ENCODE measurements at places on chromosomes 11 and 22. TPM values are rescaled to one million over a fixed set of nuclear protein-coding genes. Genes with fewer than 3 reads are reported as not detected.

DNA sequence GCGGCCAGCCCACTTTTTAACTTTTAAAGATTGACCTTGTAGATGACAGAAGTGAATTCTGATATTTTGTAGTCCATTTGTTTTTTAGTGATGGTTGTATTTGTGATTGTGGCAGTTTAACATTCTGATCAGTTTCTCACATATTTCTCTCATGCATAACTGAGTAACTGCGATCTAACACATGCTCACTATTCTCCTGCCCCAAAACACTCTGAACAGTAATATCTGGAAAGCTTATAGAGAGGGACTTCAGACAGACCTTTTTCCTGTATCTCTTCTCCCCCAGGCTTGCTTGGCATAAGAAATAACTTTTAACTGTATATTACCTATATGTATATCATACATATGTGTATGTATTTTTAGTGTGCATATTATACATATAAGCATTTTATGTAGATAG lies 37.3 kb upstream of the MYO18B start:
- DNase-seq, result no peak

RTN4R gene
- total RNA-seq, result 9.8 TPM

TUB gene
- 3.6 TPM for total RNA-seq

SULT4A1 gene
- total RNA-seq, result not detected

DNA sequence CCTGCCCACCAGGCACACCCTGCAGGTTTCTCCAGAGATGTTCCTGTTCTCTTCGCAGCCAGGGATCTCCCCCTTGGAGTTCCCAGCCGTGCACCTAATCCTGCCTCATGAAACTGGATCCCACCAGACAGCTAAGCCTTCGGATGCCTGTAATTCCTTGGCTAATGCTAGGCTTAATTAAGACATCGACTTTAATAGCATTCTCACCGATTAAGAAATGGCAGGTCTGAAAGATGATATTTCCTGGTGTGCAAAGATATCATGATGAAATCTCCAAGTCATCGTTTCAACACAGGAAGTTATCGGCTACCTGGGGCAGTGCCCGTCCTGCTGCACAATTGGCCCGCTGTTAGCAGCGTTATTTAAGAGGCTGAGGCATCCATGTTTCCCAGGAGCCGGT lies 41.5 kb upstream of the CCND1 start:
- no peak for DNase-seq

HYOU1 gene
- 142 TPM for total RNA-seq

DNA sequence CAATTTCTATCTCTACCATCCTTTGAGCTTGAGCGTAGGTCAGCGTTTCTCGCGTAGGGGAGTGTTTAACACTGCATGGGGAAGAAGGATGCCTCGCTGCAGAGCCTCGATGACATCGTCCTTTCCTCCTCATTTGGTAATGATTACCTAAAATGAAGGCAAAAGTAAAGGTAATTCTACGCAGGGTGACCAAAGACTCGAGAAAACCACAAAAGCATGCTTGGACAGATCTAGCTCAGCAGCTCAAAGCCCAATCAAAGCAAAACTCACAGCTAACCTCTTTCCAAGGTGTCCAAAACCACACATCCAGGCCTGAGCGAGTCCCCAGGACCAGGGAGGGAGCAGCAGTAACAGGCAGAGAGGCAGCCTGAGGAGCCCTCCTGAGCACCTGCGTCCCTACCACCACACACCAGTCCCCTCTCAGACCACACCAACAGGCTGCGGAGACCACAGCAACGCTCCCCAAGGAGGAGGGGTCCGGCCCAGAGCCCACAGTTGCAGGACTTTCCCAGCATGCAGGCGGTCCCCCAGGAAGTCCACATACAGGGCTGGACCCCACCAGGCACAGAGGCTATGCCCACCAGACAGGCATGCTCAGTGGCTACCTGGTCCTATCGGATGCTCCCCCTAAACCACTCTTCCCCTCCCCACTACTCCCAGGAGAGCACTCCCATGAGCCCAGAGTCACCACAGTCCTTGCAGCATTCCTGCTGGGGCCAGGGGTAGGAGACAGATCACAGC lies 3.3 kb downstream of the BRD1 start:
- DNase-seq, result no peak

DNA sequence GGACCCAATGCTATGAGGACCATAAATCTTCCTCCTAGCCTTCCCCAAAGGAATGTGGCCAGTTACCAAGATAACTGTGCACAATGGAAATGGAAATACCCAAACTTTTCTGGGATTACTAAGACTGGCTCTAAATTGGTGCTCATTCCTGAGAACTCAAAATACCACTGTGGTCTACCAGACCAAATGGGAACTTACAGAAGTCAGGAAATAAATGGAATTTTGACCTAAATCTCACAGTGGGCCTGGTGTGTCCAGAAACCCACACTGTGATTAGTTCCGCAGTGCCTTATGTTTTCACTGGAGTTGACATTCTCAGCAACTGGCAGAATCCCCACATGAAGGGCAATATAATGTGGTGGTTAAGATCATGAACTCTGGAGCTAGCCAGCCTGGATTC lies 99.4 kb upstream of the ZC3H12C start:
- DNase-seq, result no peak

IGLL1 gene
- not detected for total RNA-seq

DNA sequence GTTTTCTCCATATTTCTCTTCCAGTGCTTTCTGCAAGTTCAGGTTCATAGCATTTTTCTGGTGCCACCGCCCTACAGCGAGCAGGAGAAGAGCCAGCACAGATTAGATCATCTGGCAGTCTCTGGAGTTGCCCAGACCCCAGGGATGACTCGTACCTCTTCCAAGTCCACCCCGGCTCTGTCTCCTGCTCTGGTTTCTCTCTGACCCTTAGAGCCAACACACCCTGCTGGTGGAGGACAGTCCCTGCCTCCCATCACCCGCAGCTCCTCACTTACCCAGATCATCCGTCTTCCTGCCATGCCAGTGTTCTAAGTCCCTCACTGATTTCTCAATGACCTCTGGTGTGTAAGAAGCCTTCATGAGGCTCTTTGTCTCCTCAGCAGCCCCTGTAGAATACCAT lies 28.0 kb downstream of the TST start:
- DNase-seq, result no peak

DNA sequence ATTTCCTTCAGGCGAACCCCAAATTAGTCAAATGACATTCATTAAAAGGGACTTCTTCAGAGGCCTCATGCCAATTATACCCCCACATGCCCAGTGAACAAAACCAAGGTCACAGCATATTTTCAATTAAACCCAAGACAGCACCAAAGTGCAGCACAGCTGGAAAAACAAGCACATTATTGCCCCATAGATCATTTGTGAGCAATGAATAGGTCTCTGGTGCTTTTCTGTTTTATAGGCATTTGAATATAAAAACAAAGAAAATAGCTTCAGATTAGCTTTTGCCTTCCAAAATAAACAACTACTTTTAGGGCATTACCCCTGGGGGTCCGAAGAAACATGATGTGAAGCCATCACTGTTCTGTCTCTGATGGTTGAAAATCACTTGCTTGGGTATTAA lies 1319.9 kb downstream of the LRRC4C start:
- no peak for DNase-seq

DNA sequence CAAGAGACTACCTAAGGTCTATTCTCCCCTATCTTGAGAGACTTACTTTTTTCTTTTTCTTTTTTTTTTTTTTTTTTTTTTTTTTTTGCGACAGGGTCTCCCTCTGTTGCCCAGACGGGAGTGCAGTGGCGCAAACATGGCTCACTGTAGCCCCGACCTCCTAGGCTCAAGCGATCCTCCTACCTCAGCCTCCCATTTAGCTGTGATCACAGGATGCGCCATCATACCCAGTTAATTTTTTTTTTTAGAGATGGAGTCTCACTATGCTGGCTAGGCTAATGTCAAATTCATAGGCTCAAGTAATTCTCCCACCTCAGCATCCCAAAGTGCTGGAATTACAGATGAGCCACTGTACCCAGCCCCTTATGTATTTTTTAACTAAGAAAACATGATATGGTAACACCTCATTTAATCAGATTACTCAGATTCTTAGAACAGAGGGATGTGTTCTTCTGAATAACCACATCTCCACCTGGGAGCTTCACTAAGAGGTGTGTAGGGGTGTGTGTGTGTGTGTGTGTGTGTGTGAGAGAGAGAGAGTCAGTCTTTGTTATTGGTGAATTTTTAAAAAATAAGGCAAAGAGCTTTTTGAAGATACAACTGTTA lies 102.9 kb downstream of the USP35 start:
- no peak for DNase-seq

DNA sequence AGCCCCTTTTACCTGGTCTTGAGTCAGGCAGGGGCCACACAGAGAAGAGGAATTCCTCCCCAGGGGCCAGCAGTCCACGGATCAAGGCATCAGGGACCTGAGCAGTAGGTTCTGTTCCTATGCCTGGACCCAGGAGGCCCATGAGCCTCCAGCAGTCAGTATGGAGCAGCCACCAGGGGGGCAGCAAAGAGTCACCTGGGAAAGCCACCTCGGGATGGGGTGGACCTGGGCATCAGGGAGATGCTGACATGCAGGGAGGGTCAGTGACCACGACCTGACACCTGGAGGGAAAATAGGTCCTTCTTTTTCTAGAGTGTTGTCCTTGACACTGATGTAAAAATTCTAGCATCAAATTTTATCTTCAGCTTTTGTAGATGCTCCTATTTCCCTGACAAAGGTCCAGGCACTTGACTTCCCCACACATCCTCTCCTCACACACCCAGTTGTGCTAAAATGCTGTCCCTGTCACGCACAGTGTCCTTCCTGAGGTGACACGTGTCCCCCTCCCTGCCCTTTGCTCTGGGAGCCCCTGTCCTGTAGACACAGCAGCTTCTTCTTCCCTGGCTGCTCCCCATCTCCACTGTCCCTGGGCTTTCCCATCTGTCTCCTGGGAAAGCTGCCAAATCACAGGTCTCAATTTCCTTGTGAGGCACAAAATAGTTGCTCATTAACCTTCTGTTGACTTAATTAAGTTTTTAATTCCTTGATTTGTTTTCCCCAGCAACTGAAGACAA lies 70.0 kb upstream of the IGLL5 start:
- no peak for DNase-seq

MYOD1 gene
- total RNA-seq, result not detected

NRXN2 gene
- total RNA-seq, result 0.72 TPM

POTEH gene
- not detected for total RNA-seq

CXCR5 gene
- total RNA-seq, result not detected

- no peak for DNase-seq
Measured at GRCh38 chr11:124882339-124883071, 15.2 kb downstream of the ROBO4 start.

OMP gene
- not detected for total RNA-seq

DNA sequence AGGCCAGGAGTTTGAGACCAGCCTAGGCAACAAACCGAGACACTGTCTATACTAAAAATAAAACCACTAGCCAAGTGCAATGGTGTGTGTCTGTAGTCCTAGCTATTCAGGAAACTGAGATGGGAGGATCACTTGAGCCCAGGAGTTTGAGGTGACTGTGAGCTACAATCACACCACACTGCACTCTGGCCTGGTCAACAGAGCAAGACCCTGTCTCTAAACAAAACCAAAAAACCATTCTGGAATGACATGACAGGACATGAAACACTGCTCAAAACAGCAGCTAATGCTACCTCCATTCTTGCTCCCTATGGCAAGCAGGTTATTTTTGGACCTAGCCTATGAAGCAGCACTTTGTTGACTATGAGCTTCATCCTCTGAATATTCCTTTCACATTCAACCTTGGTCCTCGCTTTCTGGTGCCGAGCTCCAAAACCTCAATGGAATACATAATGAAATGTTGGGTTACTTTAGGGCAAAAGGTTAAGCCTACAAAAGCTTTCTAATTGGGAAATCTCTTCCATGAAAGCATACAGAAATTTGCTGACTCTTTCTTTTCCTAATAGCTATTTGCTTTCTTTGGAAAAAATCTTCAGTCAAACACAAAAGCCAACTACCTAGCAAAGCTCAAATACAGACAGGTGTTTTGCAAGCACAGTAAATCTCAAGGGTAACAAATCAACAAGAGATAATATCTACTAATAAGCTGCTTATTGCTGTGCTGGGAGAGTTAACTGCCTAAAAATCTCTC lies 21.1 kb downstream of the SIK3 start:
- DNase-seq, result no peak

DNA sequence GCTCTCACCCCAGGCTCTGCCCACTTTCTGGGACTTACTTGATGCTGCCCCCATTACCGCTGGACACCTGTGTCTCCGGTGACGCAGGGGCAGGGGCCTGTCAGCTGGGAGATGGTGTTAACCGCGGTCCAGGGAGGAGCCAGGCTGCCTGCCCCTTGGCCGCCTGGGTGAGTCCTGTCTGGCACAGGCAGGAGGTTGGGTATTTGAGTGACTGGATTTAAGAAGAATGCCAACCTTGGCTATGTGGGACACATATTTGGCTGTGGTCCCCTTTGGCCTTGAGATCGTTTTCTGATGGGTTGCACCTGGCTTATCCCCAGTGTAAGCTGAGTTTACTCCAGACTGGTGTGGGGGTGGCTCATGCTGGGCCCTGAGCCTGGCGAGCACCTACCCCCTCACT lies 2.5 kb downstream of the MUC6 start:
- no peak for DNase-seq

MS4A12 gene
- not detected for total RNA-seq

DNA sequence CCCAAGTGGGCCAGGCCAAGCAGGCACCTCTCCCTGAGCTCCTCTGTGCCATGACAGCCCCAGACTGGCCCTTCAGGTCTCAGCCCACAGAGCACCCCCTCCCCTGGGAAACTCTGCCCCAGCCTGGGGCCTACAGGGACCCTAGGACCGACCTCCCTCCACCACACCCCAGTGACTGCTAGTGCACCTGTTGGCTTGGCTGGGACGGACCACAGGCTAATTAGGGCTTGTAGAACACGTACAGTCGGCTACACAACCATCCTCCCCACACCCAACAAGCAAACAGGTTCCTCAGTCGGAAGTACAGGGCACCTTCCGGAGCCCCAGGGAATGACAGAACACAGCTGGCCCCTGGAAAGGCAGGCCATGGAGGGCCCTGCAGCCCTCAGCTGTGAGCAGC lies 4.3 kb downstream of the SBF1 start:
- no peak for DNase-seq
